ENCODE measurements at places on chromosomes 7 and 10.

DNA sequence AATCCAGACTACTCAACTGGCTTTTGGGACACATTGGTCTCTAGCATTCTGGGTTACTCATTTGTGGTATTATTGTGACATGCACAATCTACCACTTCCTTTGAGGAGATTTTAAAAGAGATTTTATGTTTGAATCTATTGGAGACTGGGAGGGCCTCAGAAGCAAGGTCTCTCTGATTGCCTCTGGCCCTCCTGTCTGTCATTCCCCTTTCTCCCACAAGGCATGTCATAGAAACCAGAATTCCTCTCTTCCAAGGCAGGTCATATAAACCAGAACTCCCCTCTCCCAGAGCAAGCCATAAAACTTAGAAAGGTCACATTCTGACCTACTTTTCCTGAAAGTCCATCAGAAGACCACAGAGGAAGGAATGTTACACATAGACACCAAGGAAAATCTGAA lies 777.7 kb downstream of the PHTF2 start:
- DNase-seq, result no peak

GRCh38 chr10:103333934-103334520 lies 16.9 kb downstream of the PCGF6 start:
- no peak for DNase-seq

- DNase-seq, result no peak
Observed at GRCh38 chr7:23164846-23165245, 17.0 kb upstream of the NUP42 start.

DNA sequence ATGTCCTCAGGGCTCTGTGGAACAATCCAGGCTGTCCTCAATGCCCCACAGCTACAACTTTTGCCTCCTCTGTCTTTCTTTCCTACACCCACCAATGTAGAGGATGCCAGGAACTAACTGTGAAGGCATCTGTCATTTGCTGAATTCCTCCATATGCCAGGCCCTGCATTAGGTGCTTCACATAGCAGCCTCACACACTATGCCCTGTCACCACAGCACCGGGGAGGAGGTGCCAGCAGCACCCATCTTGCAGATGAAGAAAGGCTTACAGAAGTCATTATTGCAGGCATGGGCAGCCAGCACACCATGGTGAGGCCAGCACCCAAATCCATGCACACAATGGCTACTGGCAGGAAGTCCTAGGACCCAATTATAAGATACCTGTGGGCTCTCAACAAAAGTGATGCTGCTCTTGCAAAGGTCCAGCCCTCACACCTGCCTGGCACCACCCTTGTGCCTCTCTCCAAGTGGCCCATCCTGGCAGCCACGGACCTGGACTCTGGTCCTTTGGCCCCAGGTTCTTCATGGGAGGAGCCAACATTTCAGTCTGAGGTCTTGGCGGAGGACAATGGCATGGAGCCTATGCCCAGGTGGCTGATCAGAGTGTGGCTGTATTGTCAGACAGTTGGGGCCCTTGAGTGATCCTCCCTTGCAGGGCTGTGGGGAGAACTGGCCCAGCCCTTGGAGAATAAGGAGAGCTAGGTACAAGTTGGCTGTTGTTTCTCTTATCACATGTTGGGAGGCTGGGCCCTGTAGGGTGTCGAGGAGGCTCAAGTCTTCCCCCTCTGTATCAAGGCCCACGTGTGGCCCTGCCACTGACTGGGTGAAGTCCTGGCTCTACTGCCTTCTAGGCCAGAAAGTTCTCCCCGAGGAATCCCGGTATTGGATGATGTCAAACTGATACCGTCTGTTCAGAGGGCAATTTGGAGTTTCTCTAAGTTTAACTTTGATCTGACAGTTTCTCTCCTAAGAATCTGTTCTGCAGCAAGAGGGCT lies 14.4 kb upstream of the MYL7 start:
- no peak for DNase-seq

- DNase-seq, result no peak
Observed at GRCh38 chr7:41487229-41487940, 215.5 kb downstream of the INHBA start.

DNA sequence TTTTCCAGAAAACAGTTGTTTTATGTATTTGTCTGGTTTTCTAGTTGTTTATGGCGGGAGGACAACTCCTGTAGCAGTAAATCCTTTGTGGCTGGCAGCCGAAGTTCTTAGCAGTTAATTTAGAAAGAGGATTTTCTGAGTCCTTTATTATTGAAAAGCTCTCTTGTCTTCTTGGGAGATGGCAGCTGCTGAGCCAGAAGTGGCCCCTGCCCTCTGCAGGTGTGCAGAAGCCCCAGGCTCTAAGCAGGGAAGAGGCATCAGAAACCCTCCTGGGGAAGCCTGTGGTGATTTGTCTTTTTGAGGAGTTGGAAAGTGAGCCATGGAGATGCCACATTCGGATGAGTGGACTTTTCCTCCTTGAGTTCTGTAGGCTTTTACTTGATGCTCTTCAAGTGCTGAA lies 106.3 kb downstream of the GLRX3 start:
- DNase-seq, result no peak

DNA sequence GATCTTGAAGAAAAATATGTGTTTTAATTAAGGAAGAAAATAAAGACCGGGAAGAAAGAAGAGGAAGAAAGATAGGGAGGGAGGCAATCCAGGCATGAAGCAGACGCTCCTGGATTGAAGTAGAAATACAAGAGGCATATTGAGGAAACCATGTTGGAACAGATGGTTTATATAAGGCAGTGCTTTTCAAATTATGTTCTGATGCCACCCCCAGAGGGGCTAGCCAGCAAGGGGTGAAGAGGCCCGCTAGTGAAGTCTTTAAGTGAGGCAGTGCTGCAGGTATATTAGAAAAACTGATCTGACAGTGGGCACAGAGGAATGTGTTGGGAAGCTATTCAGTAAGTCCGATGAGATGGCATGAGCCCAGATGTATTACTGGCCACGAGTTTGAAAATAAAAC lies 40.1 kb downstream of the REEP3 start:
- no peak for DNase-seq

DNA sequence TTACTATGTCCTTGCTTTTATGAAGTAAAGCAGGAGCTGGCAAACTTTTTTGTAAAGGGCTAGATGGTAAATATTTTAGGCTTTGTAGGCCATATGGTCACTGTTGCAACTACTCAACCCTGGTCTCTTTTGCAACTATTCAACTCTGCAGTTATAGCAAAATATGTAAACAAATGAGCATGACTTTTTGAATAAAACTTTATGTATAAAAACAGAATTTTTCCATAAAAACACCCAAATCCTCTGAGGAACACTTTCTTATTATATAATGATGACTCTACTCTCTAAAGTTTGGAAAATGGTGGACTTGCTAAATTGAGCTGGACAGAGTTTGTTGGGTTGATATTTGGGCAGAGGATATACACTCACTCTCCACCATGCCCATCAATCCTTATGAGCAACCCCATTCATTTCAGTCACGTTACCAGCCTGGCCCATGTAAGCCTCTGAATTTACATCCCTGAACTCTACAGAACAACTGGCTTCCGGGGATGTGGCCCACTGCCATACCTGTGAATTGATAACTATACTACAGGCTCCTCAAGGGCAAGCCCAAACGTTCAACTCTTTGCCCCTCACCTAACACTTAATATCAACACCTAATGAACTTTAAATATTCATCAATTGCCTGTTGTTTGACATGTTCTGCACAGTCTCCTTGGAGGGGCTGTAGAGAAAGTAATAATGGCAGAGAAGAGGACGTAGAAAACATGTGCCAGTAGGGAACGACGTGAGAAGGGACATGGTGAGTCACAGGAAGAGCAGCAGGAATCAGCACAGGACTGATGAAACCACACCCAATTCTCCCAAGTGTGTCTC lies 37.6 kb downstream of the SGMS1 start:
- no peak for DNase-seq

GRCh38 chr10:60511477-60512229 lies 122.0 kb upstream of the ANK3 start:
- DNase-seq, result no peak

DNA sequence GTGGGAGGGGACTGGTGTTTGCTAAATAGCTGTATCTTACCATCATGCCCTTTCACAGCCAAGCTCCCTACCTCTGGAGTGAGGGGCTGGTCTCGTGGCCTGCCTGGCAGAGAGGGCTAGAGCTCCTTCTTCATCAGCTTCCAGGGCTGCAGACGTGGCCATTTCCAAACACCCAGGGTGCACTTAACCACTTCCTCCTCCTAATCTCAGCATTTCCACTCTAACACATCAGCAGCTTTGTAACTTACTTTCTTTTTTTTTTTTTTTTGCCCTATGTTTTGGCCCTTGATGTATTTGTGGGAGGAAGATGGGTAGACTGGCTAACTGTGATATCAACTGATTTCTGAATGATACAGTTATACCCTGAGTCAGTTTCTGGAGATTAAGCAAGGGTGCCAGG lies 27.4 kb downstream of the LRRC4 start:
- DNase-seq, result no peak

DNA sequence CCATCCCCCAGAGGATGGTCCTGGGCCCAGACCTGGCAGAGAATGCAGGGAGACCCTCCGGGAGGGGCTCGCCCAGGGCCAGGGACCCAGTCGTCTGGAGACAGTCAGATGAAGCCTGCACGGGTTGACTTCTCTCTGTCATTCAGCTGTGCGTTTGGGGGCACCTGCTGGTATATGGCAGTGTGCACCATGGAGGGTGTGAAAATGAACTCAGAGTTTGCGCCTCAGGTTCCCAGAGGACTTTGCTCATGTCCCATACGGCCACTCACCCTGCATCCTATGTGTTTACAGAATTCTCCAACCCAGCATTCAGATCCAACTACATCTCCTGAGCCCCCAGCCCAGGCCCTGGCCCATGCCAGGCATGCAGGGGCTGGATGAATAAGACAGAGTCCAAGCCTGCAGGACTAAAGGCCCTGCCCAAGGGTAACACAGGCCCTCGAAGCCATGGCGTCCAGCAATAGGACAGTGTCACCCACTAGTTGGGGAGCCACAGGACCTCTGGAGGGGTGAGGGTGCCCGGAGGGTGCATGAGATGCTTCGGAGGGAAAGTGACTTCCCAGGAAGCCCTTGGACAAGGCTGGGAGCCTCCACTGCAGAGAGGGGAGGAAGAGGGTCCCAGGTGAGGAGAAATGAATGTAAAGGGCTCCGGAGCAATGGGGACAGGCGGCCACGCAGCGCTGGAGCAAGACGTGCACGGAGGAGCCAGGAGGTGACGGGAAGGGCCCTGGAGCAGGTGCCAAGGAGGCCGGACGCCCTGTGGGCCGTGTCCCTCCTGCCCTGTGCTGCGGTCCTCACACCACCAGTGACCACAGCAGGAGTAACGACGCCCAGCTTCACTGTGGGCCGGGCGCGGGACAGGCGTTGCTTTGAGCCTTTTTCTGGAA lies 36.3 kb downstream of the CALML3 start:
- no peak for DNase-seq

DNA sequence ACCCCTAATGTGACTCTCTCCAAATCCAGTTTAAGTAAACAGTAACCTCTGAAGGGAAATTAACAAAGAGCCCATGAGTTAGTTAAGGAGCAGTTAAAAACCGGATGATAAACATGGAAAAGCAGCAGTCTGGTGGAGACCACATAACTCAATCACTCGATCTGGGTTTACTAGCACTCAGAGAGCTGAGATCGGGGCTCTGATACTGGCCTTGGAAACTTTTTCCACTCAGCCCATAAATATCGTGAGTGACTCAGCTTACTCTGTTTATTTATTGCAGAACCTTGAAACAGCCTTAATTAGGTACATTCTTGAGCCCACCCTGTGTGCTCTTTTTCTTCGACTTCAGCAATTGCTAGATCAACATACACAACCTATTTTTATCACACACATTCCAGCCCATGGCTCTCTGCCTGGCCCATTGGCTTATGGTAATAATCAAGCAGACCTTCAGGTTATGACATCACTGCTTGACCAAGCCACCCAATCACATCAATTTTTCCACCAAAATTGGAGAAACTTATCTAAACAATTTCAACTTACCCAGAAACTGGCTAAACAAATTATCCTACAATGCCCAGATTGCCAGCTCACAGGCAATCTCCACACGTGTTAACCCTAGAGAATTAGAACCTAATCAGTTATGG lies 82.2 kb upstream of the GPR22 start:
- no peak for DNase-seq

- no peak for DNase-seq
Observed at GRCh38 chr10:29011516-29011915, 277.4 kb upstream of the LYZL1 start.

- no peak for DNase-seq
Observed at GRCh38 chr7:101952355-101953247, 135.2 kb downstream of the CUX1 start.
